ENCODE measurements at places on chromosomes 13 and 19. TPM values are rescaled to one million over a fixed set of nuclear protein-coding genes. Genes with fewer than 3 reads are reported as not detected.
A peak's percentile ranks its signal among the peaks of the same experiment; 100 is the strongest.

ZNF71 gene
- 4.4 TPM for total RNA-seq

- no peak for DNase-seq
These were observed 8.5 kb downstream of the TMTC4 start for GRCh38 chr13:100666124-100666523.

DNA sequence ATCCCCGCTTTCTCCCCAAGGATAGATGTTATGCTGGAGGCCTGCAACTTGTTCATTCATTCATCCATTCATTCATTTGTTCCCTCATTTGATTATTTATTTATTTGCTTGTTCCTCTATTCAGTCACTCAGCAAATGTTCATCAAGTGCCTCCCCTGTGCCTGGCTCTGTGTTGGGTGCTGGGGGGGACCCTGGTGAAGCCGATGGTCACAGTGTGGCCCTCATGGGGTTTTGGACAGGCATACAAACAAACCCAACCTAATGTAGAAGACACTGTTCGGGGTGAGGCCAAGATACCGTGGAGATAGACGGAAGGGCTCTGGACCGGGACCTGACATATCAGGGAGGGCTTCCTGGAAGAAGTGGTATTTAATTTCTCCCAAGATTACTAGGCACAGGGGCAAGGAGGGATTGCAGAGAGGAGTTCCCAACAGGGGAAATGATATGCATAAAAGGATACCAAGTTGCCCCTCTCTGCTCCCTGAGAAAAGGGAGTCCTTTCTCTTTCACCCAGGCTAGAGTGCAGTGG, 58.1 kb downstream of the ZNF536 start:
- no peak for DNase-seq

DMKN gene
- total RNA-seq, result not detected

- peak; percentile 79 for DNase-seq
These were observed 27.0 kb downstream of the SAE1 start for GRCh38 chr19:47157431-47158321.

TSSK6 gene
- total RNA-seq, result 0.74 TPM

CCDC169 gene
- total RNA-seq, result 1.4 TPM

GRCh38 chr19:21321996-21322395, 7.2 kb downstream of the ZNF708 start:
- DNase-seq, result no peak

All from SJSA1 (cell line).